ENCODE measurements at places on chromosomes 7 and 10.

DNA sequence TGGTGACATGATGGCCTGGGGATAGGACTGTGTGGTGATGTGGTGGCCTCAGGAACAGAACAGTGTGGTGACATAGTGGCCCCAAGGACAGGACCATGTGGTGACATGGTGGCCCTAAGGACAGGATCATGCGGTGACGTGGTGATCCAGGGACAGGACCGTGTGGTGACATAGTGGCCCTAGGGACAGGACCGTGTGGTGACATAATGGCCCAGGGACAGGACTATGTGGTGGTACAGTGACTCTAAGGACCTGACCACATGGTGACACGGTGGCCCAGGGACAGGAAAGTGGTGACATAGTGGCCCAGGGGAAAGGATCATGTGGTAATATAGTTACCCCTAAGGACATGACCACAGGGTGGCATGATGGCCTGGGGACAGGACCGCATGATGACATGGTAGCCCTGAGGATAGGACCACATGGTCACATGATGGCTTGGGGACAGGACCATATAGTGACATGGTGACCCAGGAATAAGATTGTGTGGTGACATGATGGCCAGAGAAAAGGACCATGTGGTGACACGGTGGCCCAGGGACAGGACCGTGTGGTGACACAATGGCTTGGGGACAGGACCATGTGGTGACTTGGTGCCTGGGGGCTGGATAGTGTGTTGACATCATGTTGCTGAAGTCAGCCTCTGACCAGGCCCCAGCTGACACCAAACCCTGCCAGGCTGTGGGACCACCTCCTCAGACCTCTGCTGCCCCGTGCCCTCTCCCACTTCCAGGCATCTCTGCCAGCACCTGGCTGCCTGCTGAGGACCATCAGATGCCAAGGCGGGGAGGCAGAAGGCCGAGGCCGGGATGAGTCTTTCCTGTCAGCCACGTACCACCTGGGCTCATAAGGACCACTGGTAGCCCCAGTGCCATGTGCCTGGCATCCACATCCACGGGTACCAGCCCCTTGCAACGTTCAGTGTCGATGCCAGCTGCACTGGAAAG, 99.5 kb downstream of the ADAM12 start:
- DNase-seq, result no peak

GRCh38 chr10:11301571-11302111, 284.0 kb downstream of the CELF2 start:
- DNase-seq, result no peak

- DNase-seq, result no peak
These were observed 3.9 kb upstream of the NMT2 start for GRCh38 chr10:15172306-15172840.

DNA sequence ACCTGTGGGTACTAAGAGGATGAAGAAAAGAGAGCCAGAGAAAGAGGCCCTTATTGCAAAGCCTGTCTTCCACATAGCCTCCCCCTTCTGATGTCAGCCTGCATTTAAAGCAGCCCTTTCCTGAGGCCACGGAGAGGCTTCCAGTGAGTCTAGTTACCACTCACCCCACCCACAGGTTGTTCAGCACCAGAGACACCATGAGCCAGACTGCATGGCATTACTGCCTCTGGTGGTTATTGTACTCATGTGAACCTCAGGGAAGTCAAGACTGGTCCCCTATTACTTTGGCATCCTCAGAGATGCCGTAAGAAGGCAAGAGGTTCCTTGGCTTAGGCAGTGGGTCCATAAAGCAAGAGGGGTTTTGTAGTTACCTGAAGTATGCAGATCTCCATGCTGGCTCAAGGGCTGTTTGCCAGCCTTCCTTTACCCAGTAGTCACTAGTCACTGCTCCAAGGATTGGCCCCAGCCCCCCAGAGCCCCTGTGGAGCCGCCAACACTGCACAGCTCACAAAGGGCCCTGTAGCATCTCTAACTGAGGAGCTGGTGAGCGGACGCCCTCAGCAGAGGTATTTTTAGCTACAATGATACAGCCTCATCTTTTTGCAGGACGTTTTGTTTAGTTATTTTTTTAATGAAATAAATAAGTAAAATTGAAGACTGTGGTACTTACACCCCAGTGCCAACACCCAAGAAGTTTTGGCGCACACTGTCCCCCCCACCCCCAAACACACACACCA, 20.7 kb downstream of the LRRC4 start:
- no peak for DNase-seq

- DNase-seq, result no peak
These were observed 34.3 kb downstream of the FRMPD2 start for GRCh38 chr10:48240196-48240595.
